ENCODE measurements at places on chromosomes 16 and 17.

DNA sequence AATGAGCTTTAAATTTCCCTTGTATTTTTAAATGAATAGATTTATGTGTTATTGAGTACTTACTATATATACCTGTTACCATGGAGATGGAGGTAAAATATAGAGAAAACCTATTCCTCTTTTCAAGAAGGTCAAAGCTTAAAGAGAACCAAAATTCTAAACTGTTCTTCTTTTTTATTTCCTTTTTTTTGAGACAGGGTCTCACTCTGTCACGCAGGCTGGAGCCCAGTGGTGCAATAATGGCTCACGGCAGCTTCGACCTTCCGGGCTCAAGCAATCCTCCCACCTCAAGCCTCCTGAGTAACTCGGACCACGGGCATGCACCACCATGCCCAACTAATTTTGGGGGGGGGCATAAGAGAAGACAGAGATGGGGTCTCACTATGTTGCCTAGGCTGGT lies 25.0 kb upstream of the TMEM97 start:
- DNase-seq: no peak

DNA sequence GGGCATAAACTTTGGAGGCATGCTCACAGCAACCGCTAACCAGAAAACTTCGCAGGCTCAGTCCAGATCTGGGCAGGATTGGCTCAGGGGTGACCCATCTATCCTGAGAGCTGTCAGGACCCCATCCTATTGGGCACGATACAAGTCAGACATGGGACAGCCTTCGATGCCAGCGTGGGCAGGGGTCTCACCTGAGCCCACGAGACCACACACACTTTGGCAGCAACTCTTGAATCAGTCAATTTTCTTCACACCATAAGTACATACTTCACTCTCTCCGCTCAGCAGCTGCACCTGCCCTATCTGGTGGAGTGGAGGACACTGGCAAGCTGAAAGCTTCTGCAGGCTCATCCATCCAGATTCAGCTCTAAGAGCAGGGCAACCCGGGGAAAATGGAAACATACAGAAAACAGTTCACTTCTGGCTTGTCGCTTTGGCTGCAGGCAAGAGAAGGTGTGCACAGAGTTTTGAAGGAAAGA lies 48.3 kb downstream of the ZFHX3 start:
- DNase-seq: no peak

- DNase-seq: no peak
These were observed 30.4 kb downstream of the CCDC182 start for GRCh38 chr17:57714665-57715180.

DNA sequence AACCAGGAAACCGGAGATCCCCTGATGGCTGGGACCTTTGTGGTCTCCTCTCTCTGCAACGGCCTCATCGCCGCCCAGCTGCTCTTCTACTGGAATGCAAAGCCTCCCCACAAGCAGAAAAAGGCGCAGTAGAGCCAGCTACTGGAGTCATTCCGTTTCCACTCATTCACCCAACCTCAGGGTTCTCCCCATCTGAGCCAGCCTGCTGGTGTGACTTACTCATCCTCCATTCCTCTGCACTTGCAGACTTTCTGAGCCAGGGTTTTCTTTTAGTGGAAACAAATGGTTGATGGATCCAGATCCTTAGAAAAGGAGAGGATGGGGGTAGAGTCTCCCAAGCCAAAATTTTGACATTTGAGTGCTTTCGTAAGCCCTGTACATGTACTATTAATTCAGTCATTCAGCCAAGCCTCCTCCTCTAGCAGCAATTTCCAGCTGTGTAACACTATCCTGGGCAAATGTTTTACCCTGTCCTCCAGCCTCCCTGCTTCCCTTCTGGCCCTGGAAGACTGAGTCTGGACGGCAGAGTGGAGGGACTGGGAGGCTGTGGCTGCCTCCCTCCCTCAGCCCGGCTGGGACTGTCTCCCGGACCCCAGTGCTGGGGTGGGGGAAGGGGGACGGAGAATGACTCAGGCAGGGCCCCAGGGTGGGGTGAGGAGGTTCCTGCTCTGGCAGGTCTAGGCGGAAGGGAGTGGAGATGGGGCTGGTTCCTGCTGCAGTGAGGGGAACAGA lies 2.3 kb downstream of the SOX15 start:
- DNase-seq: no peak

GRCh38 chr17:63476459-63476853 lies 405 bp upstream of the ACE start:
- no peak for DNase-seq

DNA sequence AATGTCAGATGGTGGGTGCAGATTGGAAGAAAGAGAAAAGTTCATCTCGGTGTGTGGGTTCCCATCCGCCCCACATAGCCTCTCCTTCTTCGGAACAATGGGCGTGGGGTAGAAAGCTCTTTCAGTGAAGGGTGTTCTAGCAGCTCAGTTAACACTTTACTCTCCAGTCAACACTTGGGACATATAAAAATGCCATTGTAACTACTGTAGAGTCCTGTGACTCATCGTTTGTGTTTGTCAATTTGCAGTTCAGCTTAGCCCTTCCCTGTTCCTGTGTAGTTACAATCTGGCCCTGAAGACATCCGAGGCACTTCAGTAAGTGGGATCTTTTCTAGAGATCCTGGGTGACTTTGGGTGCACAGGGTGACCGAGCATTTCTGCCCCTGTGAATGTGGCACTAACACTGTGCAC lies 11.5 kb upstream of the CLEC18C start:
- no peak for DNase-seq

DNA sequence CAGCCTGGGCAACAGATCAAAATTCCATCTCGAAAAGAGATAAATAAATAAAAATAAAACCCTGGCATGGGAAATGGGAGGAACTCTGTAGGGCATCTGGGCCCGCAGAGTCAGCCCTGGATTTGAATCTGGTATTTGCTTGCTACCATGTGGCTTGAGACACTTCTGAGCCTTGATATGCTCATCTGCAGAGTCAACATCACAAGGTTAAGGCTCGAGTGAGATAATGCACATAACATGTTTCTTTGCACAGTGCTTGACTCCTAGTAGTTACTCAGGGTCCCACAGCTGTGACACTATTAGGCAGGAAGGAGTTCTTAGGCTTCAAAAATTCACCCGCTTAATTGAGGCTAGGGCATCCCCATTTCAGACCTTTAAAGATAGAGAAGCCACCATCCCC lies 21.3 kb downstream of the CDK5RAP3 start:
- DNase-seq: no peak

- DNase-seq: no peak
These were observed 7.3 kb upstream of the AARSD1 start for GRCh38 chr17:42971589-42971988.

DNA sequence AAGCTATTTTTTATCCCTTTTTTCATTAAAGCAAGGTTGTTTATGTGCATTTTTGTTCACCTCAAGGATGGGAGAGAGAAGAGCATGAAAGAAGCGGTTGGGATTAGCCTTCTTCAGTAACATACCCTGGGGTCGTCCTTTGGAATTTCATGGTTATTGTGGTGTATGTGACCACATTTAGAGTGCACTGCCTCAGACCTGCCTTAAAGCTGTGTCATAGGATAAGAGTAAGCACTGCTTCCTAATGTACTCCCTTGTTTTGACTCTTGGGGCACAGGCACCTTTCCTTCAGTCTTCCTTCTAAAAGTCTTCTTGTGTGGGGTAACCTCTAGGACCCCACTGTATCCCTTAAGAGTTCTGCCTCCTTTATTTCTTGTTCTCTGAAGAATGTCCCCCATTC lies 28.9 kb downstream of the TNRC6A start:
- no peak for DNase-seq

GRCh38 chr16:11806721-11807120 lies 9.7 kb upstream of the ZC3H7A start:
- DNase-seq: no peak

- DNase-seq: no peak
These were observed 15.8 kb downstream of the NOD2 start for GRCh38 chr16:50709061-50709684.

DNA sequence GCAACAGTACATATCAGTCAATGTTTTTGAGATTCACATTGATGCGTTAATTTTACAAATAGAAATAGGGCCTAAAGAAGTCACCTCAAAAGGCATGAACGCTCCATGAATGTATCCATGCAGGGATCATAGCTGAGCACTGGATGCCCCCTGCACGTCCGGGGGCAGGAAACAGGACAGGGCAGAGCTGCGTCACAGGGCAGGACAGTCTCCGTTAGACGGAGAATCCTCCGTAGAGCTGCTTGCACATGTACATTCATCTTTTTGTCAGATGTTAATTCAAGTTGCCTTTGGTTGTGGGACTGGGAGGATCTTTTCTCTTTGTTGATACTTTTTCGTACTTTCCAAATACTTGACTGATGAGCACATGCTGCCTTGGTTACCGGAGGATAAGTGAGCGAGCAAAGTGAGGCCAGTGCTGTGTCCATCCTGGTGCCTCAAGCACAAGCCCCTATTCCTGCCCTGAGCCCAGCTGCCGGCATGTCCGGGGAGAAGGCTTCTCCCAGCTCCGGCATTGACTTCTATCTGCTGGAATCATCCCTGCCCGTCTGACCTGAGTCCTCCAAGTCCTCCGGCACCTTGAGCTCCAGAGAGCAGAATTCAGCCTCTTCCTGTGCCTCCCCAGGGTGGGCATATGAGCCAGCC lies 15.0 kb downstream of the GAA start:
- DNase-seq: no peak

DNA sequence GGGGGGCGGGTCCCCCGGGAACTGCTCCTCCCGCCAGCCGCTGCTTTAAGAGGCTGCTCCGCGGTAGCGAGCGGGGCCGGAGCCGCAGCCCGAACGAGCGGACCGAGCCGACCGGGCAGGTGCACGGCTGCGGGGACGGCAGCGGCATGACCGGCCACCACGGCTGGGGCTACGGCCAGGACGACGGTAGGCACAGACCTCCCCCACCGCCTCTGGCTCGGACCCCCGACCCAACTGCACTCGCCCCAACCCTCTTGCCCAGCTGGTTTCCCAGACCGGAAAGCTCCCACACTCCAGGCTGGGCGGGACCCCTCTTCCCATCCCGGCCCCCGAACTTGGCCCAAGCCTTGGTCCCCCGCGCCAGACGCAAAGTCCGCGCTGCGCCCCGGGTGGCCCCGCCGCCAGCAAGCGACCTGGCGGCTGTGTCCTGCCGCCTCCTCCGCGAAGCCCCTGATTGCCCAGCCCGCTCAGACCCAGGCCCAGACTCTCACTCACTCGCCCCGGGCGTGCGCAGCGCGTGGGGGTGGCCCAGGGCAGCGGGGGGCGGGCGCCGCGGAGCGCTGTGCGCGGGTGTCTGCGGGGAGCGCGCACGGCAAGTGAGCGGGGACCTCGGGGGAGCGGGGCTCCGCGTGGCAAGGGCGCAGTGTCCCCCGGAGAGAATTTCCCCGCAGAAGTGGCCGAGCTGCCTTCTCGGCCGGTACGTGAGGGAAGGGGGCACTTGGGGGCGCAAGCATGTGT lies at the start of gene CA7:
Gene CA7, plus strand, starts transcription at position 73 of the 738 bp plus-strand sequence. Its CDS starts 74 bp downstream, at position 147.
- DNase-seq: no peak

DNA sequence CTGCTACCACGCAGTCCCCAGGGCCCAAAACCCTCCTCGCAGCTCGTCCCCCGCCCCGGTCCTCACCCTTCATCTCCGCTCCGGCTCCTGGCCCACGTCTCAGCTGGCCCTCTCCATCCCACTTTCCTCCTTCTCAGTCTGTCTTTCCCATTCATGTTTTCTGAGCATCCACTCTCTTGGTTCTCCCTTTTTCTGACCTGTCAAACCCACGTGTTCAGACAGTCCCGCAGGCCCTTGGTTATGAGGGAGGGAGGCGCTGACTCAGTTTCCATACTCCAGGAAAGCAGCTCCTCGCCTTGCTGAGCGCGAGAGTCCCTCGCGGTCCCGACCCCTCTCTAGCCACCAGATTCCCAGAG lies 392 bp upstream of the HID1 start:
- no peak for DNase-seq

- no peak for DNase-seq
These were observed 29.0 kb downstream of the N4BP1 start for GRCh38 chr16:48580925-48581500.

DNA sequence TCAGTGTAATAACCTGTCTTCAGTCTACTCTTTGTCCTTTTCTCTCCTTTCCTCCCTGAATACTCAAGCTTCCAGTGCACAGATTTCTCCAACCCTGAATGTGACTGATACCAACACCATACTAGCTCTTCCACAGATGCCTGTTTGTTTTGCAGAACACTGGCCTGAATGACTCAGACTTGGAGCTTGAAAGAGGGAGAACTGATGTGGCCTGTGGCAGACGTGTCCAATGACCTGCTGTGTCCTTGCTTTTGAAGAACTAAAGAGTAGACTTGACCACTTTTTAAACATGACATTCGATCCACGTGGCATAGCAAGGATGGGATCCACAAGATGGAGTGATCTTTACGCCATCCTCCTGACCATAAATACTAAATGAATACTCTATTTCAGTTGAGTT lies 361.0 kb downstream of the WWOX start:
- no peak for DNase-seq

DNA sequence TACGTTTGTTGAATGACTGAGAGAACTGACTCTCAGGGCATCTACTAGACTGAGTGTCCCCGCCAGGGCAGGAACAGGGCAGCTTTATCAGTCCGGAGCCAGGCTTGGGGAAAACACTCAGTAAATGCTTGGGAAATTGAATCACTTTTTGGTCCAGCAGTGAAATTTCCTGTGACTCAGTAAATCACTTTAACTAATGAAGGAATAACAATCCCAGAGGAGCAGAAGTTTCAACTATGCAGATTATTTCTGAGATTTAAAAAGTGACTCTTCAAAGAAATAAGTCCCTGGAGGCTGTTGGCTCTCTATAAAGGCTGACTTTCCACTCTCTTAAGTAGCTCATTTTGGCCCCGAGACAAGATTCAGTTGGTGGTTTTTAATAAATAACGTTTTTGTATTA lies 101.8 kb downstream of the FOXL1 start:
- no peak for DNase-seq

- DNase-seq: no peak
These were observed 38.6 kb upstream of the BRD7 start for GRCh38 chr16:50407351-50407750.

GRCh38 chr17:82896071-82897000 lies 56.5 kb upstream of the ZNF750 start:
- DNase-seq: no peak
